ENCODE measurements at places on chromosomes 3 and 15. TPM values are rescaled to one million over a fixed set of nuclear protein-coding genes. Genes with fewer than 3 reads are reported as not detected.

- DNase-seq: no peak
These were observed 130.4 kb downstream of the FEZF2 start for GRCh38 chr3:62242831-62243509.

- DNase-seq: no peak
These were observed 37.4 kb downstream of the FILIP1L start for GRCh38 chr3:100076731-100077529.

- no peak for DNase-seq
These were observed at the start of gene RGMA for GRCh38 chr15:93088981-93089726. Gene RGMA, minus strand, starts transcription at chr15:93089211. Its CDS starts 279 bp downstream, at chr15:93088932.

GRCh38 chr15:62847900-62848489, 194.6 kb upstream of the TPM1 start:
- DNase-seq: peak; percentile 53

DNA sequence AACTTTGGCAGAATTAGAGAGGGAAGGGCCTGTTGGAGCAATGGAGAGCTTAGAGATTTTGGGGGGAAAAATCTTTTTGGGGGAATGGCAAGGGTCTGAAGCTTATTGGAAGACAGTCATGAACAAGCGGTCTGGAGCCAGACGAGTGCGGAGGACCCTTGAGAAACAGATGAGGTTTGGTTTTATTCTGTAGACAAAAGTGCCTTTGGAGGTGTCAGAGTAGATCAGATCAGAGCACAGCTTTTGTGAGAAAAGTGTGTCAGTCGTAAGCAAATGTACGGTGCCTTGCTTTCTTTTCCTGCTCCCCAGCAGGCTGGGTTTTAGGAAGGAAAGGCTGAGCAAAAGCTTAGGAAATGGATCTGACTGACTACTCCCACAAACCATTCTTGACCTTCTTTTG, 236.8 kb upstream of the TPRG1 start:
- no peak for DNase-seq

GRCh38 chr3:21901484-21901883, 150.5 kb upstream of the ZNF385D start:
- DNase-seq: no peak

- no peak for DNase-seq
These were observed 2.0 kb upstream of the GP9 start for GRCh38 chr3:129058441-129059200.

GRCh38 chr3:78660957-78661356, 1106.8 kb downstream of the ROBO1 start:
- DNase-seq: peak; percentile 65

GRCh38 chr3:72633121-72633520, 215.1 kb downstream of the SHQ1 start:
- no peak for DNase-seq

DNA sequence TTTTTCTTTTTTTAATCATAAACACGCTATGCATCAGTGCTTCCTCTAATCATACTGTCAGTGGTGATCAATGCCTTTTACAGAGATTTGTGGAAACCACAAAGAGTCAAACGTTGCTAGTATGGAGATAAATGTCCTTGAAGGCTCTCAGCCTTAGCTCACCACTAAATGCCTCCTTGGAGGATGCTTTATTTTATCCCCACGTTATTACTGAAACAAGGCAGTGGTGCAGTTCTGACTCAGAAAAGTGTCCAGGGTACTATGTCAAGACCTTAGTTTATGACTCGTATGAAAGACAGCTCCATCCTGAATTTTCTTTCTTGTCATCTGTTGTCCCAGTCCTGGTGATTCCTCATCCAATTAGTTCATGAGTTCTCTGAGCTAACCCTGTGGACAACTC, 1146.7 kb downstream of the IGSF11 start:
- peak; percentile 32 for DNase-seq

GRCh38 chr15:29034593-29035335, 149.0 kb downstream of the APBA2 start:
- DNase-seq: no peak

DNA sequence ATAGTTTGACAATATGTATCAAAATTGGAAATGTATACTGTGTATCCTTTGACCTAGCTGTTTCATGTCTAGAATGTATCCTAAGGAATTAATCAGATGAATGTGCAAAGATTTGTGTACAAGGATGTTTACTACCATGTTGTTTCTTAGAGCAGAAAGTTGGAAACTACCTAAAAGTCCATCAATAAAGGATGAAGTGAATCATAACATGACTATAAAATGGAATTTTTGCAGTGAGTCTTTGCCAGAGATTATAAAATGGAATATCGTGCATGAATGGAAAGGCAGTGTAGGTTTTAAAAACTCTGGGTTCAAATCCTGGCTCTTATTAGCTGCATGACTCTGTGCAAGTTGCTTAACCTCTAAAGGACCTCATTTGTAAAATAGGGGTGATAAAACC, 14.3 kb downstream of the POGLUT1 start:
- DNase-seq: no peak

DNA sequence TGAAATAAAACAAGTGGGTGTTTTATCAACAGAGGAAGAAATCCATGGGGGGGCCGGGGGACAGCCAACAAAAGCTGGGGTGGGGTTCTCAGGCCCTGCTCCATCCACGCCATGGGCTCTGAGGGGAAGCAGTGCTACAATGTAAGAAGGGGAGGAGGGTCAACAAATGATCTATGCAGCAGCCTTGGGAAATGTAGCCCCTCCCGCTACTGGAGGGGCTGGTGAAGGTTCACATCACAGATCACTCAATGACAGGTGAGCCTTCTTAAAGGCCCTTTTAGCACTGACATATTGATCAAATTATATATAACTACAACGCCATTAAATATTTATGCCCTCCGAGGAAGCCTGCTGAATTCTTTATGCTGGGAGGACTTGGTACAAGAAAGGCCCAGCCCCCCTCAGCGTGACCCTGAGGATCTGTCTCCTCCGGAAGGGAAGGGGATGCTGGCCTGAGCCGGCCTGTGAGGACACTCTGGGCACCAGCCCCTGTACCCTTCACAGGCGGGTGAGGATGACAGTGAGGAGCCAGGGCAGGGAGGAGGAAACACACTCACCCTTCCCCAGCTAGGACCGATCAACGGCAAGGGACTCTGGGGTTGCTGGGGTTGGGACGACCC, 15.3 kb downstream of the TLE3 start:
- DNase-seq: no peak

- DNase-seq: no peak
These were observed 256.1 kb upstream of the ARPP21 start for GRCh38 chr3:35383216-35383615.

- no peak for DNase-seq
These were observed 171.4 kb downstream of the CACNA1D start for GRCh38 chr3:53665608-53666425.

DNA sequence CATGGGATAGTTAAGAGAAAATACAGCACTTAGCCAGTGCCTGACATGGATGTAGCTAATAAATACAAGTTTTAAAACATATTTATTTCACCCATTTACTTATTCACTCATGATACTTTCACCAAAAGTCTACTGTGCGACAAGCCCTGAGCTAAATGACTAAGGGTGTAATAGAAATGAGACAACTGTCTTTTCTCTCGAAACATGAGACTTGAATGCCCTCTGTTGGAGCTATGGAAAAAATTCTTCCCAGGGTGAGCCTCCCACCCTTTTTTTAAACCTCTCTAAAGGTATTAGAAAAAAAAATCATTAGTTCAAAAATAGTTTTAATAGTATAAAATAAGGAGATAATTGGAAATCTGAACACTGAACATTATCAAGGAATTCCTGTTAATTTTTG, 24.3 kb upstream of the RPL14 start:
- DNase-seq: no peak

DNA sequence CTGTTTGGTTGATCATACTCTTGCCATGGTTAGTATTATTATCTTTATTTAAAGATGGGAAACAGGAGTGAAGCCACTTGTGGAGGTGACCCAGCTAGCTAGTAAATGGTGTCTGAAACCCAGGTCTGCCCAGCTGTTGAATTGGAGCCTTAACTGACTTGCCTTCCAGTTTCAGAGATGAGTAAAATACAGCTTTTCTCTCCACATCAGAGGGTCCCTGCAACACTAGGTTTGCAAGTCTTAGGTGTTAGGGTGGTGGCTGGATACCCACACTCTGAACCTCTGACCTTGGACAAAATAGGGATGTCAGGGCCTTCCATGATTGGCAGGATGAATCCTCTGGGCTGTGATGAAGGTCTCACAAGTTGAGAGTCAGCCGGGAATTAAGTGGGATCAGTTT, 4.1 kb downstream of the FLNB start:
- no peak for DNase-seq

DNA sequence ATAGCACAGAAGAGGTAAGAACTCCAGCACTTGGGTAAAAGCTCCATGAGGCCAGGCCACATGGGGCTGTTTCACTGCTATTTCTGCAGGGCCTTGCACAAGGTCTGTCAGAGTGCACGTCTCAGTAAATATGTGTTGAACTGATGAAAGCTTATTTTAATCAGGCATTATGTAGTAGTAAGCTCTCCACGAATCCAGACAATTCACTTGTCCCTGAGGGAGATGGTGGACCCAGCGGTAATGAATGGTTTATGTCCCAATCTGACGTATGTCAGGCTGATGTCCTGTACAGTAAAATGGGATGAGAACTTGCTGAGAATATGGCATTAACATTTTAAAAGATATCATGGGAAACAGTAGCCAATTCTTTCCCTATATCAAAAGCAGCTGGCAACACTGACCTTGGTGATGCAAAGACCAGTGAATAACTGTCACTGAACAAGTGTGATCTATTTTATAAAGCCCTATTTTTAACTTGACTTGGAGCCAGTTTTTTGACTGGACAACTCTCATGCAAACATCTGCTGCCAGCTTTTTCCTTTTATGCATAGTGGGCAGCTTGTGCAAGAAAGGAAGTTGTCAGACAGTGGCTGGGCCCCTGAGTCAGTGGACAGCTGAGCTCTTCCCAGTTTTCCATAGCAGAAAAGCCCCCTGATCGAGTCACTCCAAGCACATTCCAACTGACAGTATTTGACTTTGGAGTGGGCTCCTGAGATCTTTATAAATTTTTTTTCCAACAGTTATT, 519.8 kb upstream of the MDFIC2 start:
- DNase-seq: peak; percentile 98

DNA sequence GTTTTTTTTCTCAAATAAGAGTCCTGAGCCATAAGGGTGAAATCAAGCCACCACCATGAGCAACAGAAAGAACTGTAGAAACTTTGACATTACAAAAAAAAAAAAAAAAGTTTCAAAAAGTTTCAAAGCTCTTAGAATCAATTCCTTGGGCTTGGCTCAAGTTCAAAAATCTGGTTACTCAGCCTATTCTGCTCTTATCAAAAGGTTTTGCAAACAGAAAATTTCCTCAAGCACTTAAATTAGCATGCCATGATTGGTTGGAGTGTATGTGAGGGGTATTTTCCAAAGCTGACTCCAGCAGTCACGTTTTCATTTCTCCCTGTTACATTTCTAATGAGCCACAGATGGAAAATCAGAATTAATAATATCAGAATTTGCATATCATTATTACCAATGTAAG, 12.1 kb upstream of the PEX5L start:
- DNase-seq: peak; percentile 97

DNA sequence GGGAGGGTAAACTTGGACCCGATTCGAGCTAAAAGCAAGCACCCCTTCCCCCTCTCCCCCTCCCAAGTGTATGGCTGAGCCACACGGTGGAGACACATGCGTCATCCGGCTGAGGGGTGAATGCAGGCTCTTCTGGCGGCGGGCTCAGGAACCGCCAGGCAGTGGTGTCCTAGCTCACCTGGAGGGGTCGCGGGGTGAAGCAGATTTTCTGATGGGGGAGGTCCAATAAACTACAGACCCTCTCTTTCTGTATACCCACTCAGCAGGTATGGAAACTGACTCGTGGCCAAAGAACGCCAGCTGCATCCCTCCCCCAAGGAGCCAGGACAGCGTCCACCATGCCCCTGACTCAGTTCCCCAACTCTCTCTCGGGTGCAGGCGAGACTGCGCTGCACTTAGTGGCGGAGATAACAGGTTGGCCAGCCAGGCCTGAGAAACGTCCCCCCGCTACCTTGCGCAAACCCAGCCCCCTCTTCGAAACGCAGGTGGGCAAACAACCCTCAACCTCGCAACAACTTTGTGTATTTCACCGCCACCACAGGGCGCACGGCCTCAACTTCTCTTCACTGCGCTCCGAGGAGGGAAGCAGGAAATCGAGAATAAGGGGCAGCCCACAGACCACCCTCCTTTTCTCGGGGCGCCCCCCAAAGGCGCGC, 1.3 kb downstream of the MAGI1 start:
- peak; percentile 48 for DNase-seq

DNA sequence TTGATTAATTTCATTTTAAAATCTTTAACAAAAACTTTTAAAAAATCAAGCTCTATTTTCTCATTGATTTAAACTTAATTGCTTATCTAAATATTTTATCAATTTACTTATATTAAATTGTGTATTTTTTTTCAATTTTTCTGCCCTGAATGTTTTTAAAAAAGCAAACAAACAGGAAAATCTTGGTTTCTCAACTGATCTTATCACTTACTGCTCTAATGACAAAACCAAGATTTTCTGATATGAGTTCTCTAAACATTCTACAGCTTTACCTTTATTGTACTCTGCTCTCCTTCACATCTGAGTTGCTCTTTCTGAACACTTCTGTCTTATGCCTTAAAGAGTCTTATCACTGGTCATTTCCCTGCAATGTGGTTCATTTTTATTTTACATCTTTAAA, 587.8 kb upstream of the BCHE start:
- no peak for DNase-seq

Gene GREM1
- 181 TPM for total RNA-seq

Gene CD200R1
- not detected for total RNA-seq

Gene KPNA4
- 37.8 TPM for total RNA-seq

Gene SLC6A11
- total RNA-seq: not detected
